Activated CD4-positive, alpha-beta T cell treated with anti-CD3 and anti-CD28 coated beads, Interleukin-2, amount 50 U/mL, for 24 hours (primary cell): ENCODE measurements at places on chromosomes 2 and 18.

GRCh38 chr2:146079216-146079615, 1559.3 kb upstream of the ZEB2 start:
- DNase-seq, result no peak

DNA sequence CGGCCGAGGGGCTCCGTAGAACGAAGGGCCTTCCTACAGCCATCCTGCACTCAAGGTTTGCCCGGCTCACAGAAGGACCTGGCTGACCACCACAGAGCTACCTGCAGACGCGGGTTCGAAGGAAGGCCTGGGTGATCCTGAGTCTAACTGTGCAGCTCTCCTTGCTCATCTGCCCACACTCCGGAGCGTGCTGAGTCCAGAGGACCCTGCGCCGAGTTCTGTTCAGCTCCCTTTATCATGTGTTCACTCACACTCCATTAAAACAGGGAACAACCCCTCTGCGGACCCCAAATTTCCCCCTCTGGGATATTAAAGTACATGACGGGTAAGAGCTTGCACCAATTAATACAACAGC, 138.3 kb downstream of the PXDN start:
- DNase-seq, result no peak

GRCh38 chr2:204473224-204473623, 72.1 kb upstream of the PARD3B start:
- no peak for DNase-seq

GRCh38 chr2:177106212-177106611, 106.4 kb upstream of the HNRNPA3 start:
- DNase-seq, result no peak

GRCh38 chr18:38923126-38923525, 1357.5 kb upstream of the CELF4 start:
- DNase-seq, result no peak

DNA sequence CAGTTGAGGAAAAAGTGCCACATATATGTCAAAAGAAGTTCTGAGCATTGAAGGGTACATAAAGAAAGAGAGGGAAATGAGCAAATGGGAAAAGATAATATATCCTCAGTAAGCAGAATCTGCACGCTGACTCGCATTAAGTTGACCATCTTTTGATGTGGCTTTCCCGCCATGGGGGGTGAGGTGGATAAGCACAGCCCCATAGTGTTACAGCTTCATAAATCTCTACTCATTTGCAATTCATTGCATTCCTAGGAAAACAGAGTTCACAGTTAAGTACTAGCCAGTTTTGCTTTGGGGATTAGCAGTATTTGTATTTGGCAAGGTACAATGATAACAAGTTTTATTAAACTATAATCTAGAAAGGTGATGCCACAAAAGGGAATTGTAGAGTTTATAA, 814.2 kb downstream of the LRP1B start:
- no peak for DNase-seq

- DNase-seq, result no peak
Measured at GRCh38 chr2:196195302-196195701, 23.9 kb upstream of the STK17B start.

- DNase-seq, result no peak
Measured at GRCh38 chr2:165909466-165909865, 44.1 kb downstream of the TTC21B start.

DNA sequence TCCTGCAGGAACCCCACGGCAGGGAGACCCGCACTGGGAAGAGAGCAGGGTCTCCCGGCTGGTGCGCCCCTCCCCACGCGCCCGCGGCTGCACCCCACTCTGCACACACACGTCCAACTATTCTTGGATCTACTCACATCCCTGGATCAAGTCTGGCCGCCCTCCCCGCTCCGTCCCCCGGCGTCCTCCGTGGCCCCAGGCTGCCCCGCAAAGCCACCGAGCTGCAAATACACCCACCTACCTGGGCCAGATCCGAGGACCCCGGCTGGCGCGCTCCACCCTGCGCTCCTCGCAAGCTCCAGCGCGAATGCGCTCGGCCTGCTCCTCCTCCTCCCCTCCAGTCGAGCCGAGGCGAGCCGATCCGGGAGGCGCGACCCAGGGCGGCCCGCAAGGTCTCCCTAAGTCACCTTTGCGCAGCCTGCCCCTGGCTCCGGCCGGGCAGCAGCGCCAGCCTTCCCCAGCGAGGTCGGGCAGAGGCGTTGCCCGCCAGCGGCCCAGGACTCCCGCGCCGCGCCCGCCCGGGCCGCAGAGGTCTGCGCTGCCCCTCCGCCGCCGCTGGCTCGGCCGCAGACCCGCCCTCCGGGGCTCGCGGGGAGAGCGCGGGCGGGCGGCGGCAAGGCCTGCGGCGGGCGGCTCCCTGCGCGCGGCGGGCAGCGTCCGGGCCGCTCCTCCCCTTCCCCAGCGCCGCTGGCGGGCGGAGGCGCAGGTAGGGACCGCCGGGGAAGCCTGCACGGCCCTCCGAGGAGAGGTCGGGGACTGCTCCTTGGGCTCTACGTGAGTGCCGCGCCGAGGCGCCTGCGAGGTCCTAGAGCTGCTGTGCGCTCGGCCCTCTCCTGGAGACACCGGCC, 126.0 kb downstream of the OSBPL1A start:
- no peak for DNase-seq

DNA sequence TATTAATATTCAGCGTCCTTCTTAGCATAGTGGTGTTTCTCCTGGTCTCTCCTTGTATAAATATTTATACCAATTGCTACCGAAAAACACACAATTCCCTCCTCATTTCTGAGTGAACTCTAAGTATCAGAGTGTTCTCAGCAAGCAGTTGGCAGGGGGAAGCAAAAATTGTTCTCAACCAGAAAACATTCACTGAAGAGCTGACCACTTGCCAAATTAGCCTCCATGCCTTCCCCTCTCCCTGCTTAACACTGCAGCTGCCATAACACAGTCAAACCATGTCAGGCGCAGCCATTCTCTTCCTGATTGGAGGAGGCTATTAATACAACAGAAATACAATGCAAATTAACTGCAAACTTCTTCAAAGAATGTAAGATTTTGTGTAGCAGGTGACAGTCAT, 105.0 kb downstream of the COL6A3 start:
- no peak for DNase-seq

GRCh38 chr2:16466821-16467151, 198.8 kb downstream of the CYRIA start:
- no peak for DNase-seq

- no peak for DNase-seq
Measured at GRCh38 chr18:40249390-40250080, 1705.5 kb upstream of the PIK3C3 start.
